Transverse colon (tissue), 4 donors: ENCODE measurements at places on chromosomes 6 and 20. TPM values are rescaled to one million over a fixed set of nuclear protein-coding genes. Genes with fewer than 3 reads are reported as not detected.

RGS17 gene
- total RNA-seq, result 0.55 TPM

CRISP3 gene
- total RNA-seq, result not detected

AURKA gene
- 3.2 TPM for total RNA-seq

PROKR2 gene
- not detected for total RNA-seq

MUC21 gene
- not detected for total RNA-seq

RNF217 gene
- total RNA-seq, result 13.4 TPM

PLN gene
- 47.4 TPM for total RNA-seq
